ENCODE measurements at places on chromosomes 16 and 17.

GRCh38 chr16:1895068-1895467 lies 23.1 kb upstream of the MEIOB start:
- DNase-seq: no peak

- peak; percentile 74 for DNase-seq
Observed at GRCh38 chr16:67326472-67327309, at the start of the genes KCTD19 and LRRC36. Gene KCTD19 (minus strand): TSS chr16:67326741. CDS start chr16:67326707, 34 bp downstream. Gene LRRC36 (plus strand): TSS chr16:67326815. CDS start chr16:67326863, 48 bp downstream.

DNA sequence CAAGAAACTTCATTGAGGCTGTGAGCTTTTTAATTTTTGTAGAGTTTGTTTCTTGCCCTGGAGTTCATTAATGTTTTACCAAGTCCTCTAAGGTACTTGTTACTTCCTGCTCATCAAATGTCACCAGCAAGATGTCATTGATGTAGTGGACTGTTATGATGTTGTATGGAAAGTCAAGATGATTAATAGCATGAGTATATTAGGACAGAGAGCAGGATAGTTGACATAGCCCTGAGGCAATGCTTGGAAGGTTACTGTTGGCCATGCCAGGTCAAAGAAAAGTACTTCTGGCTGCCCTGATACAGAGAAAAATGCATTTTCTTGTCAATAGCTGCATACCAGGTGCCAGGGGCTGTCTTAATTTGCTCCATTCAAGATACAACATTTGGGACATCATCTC lies 6.7 kb downstream of the KRTAP1-5 start:
- DNase-seq: no peak

DNA sequence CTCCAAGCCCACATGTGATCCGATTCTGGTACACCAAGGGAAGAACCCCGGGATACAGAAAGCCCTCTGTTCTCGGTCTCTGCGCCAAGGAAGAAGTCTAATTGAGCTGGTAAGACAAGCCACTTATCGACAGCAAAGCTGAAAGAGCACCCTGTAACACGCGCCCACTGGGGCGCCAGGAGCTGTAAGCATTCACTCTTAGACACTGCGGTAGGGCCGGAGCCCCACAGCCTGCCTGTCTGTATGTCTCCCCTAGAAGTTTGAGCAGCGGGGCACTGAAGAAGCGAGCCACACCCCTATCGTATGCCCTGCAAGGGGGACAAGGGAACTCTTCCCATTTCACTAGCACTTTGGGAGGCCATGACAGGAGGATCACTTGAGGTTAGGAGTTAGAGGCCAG lies 27.0 kb upstream of the MEIOC start:
- DNase-seq: no peak

DNA sequence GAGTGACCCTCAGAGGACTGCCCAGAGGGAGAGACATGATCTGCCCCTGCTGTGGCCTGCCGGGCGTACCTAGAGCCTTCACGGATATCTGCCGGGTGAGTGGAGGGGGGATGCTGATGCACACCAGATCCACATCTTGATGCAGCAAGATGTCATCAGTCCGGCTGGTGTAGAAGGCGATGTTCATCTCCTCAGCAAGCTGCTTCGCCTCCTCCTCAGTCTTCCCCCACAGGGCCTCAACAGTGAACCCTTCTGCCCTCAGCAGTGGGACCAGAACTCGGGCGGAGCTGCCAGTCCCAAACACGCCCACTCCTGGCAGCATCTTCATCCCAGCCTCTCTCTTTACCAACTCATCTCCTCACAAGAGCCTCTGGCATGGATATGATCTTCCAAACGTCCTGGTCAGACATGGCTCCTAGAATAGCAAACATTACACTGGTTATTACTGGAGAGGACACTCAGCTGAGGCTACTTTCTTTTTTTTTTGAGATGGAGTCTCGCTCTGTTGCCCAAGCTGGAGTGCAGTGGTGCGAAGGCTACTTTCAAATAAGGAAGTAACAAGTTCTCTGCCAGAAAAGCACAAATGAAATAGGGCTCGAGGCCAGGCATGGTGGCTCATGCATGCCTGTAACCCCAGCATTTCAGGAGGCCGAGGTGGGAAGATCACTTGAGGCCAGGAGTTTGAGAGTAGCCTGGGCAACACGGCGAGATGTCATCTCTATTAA lies 18.9 kb downstream of the C16orf86 start:
- DNase-seq: peak; percentile 54

DNA sequence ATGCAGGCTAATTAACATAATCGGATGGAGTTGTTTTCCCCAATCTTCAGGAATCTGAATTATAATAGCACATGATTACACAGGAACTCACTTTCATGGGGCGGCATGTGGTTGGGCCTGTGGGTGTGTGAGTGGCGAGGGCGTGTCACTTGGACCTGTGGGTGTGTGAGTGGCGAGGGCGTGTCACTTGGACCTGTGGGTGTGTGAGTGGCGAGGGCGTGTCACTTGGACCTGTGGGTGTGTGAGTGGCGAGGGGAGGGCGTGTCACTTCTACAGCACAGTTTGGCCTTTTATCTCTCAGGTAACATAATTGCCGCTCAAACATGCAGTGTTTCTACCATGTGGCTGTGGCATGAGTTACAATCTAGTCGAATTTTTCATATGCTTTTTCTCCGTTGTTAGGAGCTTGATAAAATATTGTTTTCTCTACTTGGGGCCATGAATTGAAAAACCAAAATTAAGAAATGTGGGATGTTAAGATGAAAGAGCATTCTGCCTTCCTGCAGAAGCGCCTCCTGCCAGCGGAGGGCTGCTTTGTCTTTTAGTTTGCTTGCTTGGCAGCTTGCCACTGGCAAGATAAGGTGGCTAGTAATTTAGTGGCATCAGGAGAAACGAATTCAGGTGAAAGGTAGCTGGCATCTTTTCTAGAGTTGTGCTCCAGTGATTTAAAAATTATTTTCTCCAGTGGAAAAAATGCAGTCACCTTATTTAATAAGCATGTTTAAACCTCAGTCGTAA lies 36.2 kb downstream of the USP10 start:
- no peak for DNase-seq
